Suprapubic skin (tissue), 4 donors: ENCODE measurements at places on chromosomes 1 and 21.

- no peak for DNase-seq
Measured at GRCh38 chr1:240539769-240540414, 72.1 kb downstream of the GREM2 start.

GRCh38 chr1:187013582-187014200 is 184.9 kb downstream of the PLA2G4A start:
- DNase-seq, result no peak

DNA sequence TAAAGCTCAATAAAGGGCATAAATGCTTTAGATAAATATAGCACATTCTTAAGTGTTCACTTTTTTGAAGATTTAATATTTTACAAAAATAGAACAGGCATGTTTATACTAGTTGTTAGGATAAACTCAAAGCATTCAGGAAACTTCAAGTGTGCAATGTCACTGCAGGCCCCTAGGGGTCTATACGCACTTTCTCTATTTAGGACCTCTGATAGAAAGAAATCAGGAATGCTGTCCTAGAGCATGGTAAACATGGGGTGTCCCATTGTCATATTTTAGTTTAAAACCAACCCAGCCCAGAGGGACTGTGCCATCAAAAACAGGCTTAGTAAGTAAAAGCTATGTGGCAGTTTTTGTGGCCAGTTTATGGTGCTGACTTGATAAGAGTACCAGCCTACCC is 102.2 kb downstream of the BARHL2 start:
- no peak for DNase-seq

- DNase-seq, result no peak
Measured at GRCh38 chr1:26154750-26155149, 4.1 kb upstream of the FAM110D start.

DNA sequence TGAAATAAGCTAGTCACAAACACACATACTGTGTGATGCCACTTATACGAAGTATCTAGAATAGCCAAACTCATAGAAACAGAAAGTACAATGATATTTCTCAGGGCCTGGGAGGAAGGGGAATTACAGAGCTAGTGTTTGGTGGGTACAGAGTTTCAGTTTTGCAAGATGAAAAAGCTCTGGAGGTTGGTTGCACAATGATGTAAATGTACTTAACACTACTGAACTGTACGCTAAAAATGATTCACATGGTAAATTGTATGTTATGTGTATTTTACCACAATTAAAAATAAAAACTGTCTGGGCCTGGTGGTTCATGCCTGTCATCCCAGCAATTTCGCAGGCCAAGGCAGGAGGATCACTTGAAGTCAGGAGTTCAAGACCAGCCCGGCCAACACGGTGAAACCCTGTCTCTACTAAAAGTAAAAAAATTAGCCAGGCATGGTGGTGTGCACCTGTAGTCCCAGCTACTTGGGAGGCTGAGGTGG is 15.3 kb upstream of the FHAD1 start:
- DNase-seq, result no peak

GRCh38 chr1:37031429-37031828 is 2.9 kb downstream of the GRIK3 start:
- DNase-seq, result no peak

DNA sequence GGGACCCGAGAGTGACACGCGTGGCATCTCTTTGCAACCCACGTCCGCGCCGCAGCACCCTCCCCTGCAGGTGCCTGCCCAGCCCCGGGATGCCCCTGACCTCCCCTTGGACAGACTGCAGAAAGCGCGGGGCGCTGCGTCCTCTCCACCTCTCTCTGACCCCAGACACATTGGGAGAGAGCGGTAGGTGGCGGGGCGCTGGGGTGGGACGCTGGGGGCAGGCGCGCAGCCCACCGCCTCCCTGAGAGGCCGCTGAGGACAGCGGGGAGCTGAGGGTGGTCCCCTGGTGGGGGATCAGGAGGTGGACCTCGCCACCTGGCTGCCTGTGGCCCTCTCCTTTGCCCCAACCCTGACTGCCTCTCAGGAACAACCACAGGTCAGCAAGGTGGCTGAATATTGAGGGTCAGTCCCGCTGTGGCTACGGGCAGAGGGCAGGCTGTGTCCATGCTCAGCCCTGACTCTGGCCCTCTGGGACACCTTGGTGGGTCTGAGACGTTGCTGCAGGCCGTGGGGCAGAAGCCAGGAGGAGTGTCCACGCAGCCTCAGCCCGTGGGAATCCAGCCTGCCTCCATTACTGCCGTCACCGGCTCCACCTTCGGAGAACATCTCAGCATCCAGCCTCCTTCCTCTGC is 761 bp upstream of the UBE2J2 start:
- DNase-seq, result no peak

- DNase-seq, result no peak
Measured at GRCh38 chr1:6261615-6261995, 707 bp upstream of the GPR153 start.

GRCh38 chr1:58902830-58903513 is 119.1 kb upstream of the JUN start:
- no peak for DNase-seq

DNA sequence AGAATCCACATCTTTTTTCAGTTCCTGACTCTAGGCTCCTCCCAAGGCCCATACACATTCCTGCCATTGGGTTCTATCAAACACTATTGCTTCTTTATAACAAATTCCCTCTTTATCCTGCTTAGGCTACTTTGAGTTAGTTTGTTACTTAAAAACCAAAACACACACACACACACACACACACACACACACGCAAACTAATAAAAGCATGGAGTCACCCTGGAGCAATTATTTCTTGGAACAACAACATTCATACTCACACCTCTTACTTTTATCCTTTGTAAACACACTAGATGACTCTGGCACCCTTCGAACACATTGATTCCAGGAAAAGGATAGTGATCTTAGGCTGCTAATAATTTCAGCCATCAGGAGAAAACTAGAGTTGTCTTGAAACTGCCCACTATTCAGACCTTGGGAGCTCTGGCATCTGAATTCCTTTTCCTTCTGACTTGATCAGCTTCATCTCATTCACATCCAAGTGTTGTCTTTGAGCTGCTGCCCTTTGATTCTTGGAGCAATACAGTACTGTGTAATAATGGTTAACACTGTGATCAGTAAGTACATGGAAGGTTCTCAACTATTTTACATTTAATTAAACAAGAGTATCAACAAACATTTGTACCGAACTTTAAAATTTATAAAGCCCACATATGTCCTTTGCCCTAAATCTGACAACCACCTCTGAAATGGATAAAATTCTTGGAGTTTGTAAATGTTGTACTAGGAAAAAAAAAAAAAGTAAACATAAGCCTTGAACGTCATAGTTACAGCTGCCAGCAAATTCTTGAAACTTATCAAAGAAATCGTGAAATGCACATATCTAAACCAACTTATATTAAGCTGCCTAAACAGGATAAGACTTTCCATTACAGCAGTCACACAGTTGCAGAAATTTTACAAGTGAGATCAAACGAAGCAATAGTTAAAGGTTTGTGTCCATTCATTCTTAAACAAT is 2.8 kb upstream of the SEC22B start:
- no peak for DNase-seq

DNA sequence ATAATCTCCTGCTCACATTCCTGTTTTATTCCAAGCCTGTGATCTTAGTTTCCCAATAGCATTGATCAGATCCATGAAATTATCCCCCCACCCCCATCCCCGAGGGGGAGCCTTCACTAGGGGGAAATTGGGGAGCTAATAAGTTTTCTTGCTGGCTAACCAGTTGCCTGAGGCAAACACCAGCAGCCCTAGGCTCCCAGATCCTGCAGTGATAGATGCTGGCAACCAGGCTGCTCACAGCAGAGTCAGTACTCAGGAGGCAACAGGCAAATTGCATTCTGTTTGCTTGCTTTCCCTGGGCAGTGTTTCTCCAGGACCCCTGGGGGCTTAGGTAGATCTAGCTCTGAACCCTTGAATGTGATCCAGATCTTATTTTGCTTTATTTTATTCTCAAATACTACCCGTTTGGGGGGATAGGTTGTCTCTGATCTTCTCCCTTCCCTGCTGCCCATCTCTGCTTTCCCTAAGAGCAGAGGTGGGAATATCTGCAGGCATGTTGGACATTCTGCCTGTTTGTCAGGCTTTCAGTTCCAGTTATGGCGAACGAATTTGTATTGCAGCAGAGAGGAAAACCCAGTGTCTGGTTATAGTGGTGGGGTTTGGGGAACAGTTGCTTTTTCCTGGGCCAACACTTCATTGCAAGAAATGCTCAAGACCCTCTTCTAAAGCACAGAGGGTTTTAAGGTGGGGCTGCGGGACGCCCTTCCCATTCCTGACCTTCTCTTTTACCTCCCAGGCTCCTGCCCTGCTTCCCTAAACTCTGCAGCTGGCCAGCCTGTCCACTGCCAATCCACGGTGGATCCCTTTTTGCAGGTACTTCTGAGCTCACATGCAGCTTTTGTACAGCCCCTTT is 289.8 kb upstream of the PLXNA2 start:
- no peak for DNase-seq

DNA sequence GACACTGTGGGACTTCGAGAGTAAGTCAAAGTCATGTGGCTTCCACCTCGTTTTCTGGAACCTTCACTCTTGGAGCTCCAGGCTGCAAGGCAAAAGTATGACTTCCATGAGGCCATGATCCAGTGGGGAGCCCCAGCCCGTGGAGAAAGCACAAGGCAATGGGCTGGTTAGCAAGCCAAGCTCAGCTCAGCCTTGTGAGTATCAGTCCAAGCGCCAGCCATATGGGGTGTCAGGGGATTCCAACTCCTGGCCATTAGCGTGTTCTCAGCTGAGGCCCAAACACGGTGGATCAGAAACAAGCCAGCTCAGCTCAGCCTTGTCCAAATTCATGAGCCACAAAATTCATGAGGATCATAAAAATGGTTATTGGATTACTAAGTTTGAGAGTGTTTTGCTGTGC is 261.0 kb downstream of the RHOU start:
- no peak for DNase-seq

DNA sequence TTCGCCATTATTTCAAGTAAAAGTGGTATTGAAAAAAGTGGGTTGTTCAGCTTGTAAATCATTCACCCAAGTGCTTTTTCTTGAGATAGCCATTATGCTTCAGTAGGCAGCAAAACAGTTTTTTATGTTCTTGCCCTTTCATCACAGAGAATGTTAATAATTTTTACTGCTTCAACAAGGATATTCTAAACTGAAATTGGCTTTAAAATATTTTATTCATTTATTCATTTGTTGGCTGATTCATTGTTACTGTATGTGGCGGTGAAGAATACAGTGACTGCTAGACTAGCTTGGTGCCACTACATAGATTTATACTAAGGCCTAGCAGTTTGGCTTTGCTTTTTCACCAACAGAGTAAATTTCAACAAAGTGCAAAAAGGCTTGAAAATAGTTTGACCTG is 121.5 kb downstream of the OLFML2B start:
- DNase-seq, result no peak

- DNase-seq, result no peak
Measured at GRCh38 chr21:40905251-40905650, 58.3 kb upstream of the DSCAM start.

- no peak for DNase-seq
Measured at GRCh38 chr21:15654171-15654570, 75.6 kb upstream of the USP25 start.

DNA sequence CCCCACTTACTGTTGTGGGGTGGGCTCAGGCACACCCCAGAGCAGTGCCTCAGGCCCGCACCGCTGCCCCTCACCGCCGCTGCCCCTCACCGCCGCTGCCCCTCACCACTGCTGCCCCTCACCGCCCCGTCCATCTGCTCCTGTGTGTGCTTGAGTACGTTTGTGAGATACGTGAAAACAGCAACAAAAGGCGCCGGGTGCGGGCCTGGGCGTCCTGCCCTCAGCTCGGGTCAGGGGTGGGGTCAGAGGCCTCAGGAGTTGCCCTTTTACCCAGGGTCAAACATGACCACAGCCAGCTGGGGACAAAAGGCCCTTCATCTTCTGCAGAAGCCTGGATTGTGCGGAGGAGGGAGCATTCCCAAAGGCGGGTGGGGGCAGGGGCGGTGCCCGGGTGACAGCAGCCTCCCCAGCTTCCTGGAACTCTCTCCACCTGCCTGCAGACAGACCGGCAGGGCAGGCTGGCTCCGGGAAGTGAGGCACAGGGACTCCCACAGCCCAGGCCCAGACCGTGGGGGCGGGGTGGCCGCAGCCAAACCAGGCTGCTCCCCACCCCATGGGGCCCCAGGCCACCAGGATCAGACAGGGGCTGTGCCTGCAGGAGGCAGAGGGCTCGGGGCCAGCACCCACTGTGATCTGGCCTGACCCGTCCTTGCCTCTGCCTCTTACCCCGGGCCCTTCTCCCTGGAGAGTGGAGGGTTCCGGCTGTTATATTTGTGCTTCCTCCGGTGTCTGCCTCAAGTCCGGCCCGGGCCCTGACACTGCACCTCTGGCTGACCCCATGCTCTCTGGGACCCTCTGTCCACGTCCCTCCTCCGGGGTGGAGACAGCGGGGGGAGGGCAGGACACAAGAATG is 2.3 kb upstream of the VWA1 start:
- no peak for DNase-seq

DNA sequence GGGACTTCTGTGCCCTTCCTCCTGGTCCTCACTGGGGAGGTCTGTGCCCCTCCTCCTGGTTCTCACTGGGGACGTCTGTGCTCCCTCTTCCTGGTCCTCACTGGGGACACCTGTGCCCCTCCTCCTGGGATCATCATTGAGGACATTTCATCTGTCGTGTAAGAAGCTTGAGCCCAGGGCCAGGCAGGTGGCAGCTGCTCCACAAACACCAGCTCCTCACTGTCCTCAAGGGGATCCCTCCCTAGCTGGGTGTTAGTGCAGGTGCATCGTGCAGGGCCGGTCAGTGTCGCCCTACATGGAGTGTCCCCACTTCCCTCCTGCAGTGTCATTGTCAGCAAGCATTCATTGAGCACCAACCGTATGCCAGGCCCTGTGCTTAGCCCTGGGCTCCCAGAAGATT is 312.7 kb downstream of the PTPRU start:
- peak; percentile 15 for DNase-seq

DNA sequence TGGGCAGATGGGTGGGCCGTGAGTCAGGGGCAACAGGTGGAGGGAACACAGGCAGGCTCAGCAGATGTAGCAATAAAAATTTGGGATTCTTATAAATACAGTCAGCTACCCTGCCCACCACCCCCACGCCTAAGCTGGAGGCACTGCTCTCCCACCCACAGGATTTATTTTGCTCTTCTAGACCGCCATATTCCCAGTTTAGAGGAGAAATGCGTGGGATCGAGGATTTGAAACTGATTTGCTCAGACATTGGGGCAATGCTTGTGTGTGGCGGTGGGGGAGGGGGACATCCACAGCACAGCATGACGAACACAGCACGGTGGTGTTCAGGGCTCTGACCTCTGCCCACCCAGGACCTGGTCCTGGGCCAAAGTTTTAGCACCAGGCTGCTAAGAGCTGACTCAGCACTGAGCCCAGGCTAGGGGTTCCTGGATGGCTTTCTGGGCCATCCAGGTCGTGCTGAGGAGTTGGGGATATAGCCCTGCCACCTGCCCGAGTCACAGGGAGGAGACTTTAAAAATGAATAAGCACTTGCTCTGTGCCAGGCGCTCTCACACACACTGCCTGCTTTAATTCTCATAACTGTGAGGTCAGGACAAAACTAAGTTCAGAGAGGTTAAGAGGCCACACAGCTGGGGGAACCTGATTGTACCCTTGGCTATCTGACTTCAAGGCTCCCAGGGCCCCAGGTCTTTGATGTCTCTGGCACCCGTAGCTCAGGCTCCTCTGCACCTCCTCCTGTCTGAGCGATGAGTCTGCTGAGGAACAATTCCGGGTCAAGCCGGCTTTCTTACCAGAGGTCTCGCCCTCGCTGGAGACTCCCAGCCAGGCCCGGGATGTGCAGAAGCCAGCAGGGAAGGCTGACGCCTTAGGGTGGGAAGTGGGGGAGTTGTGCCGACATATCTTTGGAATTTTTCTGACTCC is 29.4 kb upstream of the CSF1 start:
- DNase-seq, result peak; percentile 61

GRCh38 chr1:165645654-165646366 is 14.8 kb downstream of the MGST3 start:
- no peak for DNase-seq
